ENCODE measurements at places on chromosomes 3 and 15.

DNA sequence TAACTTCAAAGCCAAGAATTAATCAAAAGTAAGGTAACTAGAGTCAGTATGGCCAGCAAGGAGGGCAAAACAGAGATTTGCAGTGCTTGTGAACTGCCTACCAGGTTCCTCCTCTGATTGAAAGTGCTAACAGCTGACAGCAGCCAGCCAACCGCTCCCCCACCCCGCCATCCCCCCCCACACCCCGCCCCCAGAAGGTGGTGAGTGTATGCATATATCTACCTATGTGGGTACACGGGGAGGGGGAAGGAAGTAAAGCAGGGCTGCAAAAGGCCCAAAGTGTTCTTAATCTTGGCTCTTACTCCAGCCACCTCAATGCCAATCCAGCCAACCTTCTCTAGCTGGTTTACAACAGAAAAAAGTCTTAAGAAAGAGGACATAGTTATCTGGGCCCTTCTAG is 50.7 kb downstream of the RAF1 start:
- no peak for DNase-seq

GRCh38 chr3:77093101-77093500 is 53.2 kb downstream of the ROBO2 start:
- DNase-seq, result no peak

- no peak for DNase-seq
Measured at GRCh38 chr15:100332721-100333120, 9.1 kb downstream of the ADAMTS17 start.

GRCh38 chr3:101195951-101196713 is 124.2 kb downstream of the IMPG2 start:
- DNase-seq, result peak; percentile 73

DNA sequence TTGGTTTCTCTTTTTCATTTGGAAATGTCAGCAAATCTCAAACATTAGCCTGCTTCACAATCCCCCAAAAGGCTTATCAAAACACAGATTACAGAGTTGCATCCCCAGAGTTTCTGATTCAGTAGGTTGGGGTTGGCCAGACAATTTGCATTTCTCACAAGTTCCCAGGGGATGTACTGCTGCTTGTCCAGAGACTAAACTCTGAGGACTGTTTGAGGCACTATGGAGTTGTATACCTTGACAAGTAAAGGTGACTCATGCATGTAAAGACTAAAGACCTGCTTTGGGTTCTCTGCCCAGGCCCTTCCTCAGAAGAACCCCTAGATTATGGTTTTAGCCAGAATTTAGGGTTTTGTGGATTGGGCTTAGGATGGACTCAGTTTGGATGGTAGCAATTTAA is 151.1 kb upstream of the ARHGEF26 start:
- DNase-seq, result peak; percentile 48

DNA sequence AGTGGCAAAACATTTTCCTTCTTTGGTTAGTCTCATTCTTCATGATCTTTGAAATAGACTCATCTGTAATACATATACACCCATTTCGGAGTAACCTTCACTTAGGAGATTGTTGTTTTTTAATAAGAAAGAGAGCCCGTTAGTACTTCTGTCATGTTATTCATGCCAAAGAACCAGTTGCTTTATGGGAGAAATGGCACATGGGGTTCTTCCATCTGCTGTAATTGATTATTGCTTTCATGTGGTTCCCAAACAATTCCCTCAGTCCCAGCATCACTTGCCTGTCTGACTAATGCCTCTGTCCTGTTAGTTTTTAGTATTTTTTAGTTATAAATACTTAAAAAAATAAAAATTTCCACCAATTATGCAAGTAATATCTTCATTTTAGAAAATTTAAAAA is 33.8 kb upstream of the FAH start:
- no peak for DNase-seq

GRCh38 chr3:144585953-144586352 is 614.3 kb downstream of the DIPK2A start:
- no peak for DNase-seq

DNA sequence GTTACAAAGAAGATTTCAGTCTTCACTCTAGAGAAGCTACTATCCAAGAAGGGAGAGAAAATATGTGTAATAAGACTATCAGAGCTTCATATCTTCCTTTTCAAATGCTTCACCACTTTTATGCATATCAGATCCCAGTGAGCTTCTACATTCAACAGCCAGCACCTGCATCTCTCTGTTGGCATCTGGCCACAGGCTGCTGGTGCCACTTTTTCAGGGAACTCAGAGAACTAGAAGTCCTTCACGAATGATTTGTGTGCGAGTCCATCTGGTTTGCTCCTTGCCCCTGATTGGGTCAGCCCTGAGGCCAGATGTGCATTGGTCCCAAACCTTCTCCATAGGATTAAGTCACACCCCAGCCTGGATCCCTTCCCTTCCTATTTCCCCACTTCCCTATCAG is 22.1 kb downstream of the SNTN start:
- no peak for DNase-seq

- DNase-seq, result no peak
Measured at GRCh38 chr15:39188930-39189329, 391.9 kb upstream of the THBS1 start.

DNA sequence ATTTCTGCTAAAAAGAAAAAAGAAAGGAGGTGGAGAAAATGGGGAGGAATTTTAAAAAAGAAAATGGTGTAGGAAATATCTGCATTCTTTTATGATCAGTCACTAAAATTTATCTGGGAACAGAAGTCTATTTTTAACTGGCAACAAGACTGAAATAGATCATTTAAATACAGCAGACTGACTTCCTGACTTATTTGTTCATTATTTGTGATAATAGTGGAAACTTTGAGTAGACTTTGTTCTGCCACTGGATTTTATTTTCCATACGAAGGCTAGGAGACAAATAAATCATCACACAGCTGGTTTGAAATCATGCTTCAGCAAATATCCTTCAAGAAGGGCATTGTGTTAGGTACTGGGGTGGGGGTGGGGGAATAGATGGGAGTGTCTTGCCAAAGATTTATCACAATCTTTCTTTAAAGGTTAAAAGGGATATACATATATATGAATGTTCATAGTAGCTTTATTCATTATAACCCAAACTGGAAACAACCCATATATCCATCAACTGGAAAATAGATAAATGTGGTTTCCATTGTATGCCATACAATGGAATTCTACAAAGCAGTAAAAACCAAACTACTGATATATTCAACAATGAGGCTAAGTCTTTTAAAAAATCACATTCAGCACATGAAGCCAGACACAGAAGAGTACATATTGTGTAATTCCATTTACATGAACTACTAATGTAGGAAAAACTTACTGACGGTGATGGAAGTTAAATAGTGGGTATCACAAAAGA is 4.7 kb upstream of the CLASP2 start:
- no peak for DNase-seq

DNA sequence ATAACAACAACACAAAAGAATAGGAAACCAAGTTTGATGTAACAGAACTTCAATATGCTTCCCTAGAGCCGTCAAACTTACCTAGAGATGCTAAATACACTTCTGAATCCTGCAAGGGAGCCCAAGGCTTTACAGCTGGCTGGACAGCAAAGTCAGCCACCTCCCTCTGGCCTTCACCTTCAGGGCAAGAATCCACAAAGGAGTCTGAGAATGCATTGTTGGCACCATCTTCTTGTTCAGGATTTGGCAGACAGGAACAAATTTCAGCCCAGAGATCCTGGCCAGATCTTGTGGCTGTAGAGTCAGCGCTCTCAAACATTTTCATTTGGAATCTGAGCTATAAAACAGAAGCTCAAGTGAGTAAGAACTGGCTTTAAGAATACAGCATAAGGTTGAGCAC is 2.2 kb downstream of the CCDC32 start:
- DNase-seq, result no peak

GRCh38 chr3:39101022-39101689 is 6.3 kb downstream of the GORASP1 start:
- peak; percentile 55 for DNase-seq

DNA sequence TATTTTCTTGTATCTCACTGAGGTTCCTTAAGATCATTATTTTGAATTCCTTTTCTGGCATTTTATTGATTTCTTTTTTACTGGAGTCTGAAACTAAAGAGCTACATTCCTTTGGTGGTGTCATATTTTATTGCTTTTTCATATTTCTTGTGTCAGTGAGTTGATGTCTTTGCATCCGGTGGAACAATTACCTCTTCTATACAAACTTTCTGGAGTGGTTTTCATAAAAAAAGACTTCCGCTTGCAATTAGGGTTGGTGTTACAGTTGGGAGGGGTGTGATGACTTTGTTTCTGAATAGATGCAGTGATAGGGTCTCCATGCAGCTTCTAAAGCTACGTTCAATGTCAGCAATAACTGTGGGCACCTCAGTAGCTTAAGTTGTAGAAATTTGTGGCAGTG is 181.7 kb downstream of the LPP start:
- DNase-seq, result no peak

- DNase-seq, result no peak
Measured at GRCh38 chr3:19668163-19668562, 265.9 kb downstream of the EFHB start.

- DNase-seq, result no peak
Measured at GRCh38 chr3:188812198-188812597, 359.6 kb upstream of the TPRG1 start.

DNA sequence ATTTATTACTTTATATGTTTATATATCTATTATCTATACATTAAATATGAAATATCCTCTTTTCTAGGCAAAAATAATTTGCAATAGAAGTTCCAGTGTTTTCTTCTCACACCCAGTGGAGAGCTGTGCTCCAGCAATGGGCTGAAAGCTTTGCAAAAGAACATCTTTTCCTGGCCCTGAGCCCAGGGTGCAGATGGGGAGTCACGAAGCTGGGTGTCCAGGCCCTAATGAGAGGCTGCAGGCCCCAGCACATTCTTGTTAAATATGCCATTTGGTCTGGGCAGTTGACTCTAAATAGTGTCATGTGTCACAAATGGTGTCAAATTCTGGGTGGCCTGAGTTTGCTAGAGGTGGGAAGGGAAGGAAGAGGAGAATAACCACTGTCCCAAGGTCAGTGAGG is 5.7 kb downstream of the NTRK3 start:
- DNase-seq, result no peak

All from MM.1S (cell line).